Esophagus (tissue), 2 donors: ENCODE measurements at places on chromosomes 2 and 18. TPM values are rescaled to one million over a fixed set of nuclear protein-coding genes. Genes with fewer than 3 reads are reported as not detected.

The KLF11 gene
- 4.3 TPM for polyA plus RNA-seq

The IL1F10 gene
- 0.51 TPM for polyA plus RNA-seq

The STPG4 gene
- not detected for polyA plus RNA-seq

The DPP4 gene
- polyA plus RNA-seq: 0.08 TPM

The FKBP1B gene
- 7.6 TPM for polyA plus RNA-seq

The LCLAT1 gene
- 1.6 TPM for polyA plus RNA-seq

The DQX1 gene
- 3.4 TPM for polyA plus RNA-seq

The PAX3 gene
- polyA plus RNA-seq: not detected

The POTEE gene
- not detected for polyA plus RNA-seq

The ACOXL gene
- polyA plus RNA-seq: not detected

The EMILIN2 gene
- polyA plus RNA-seq: 1.3 TPM

The SIX3 gene
- not detected for polyA plus RNA-seq

The IL36A gene
- 243 TPM for polyA plus RNA-seq

The BCL11A gene
- polyA plus RNA-seq: 8.6 TPM

The UGT1A5 gene
- polyA plus RNA-seq: 0.01 TPM

The UPP2 gene
- not detected for polyA plus RNA-seq

The HOXD3 gene
- polyA plus RNA-seq: 0.35 TPM

The OTOS gene
- not detected for polyA plus RNA-seq
